Lung microvascular endothelial cell (primary cell): ENCODE measurements at places on chromosomes 1 and 21.

- no peak for DNase-seq
Measured at GRCh38 chr1:44594353-44594752, 79.9 kb downstream of the TMEM53 start.

GRCh38 chr1:235409042-235409820 is 42.0 kb downstream of the TBCE start:
- DNase-seq = no peak

- no peak for DNase-seq
Measured at GRCh38 chr1:245484176-245484575, 329.4 kb downstream of the KIF26B start.

- no peak for DNase-seq
Measured at GRCh38 chr1:89657886-89658285, 25.0 kb downstream of the LRRC8C start.

GRCh38 chr1:84360316-84360715 is 38.0 kb upstream of the DNASE2B start:
- no peak for DNase-seq

DNA sequence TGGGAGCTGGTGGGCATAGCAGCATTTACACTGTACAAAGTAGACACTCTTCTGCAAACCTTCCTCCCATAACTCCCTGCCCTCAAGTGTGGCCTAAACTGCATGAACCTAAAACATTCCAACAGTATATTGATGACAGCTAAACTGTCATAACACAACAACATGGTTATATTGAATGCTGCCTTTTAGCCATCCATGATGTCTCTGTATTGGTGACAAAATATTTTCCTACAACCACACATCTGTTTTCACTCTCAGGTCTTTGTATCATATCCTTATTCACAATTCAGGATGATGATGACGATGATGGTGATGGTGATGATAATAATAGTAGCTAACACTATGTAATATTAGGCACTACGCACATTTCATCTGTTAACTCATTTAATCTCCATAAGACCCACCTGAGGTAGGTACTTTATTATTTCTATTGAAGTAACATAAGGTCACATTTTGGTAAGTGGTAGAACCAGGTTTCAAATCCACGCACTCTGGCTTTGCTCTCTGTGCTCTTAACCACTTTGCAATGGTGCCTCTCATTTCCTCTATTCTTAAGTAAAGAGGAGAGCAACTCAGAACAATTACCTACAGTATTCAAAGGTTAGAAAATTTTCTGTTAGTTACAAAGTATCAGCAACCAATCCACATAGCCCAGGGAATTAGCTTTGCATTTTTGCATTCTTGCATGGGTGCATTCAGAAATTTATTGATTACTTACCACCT is 185.1 kb upstream of the LMO4 start:
- DNase-seq = no peak

DNA sequence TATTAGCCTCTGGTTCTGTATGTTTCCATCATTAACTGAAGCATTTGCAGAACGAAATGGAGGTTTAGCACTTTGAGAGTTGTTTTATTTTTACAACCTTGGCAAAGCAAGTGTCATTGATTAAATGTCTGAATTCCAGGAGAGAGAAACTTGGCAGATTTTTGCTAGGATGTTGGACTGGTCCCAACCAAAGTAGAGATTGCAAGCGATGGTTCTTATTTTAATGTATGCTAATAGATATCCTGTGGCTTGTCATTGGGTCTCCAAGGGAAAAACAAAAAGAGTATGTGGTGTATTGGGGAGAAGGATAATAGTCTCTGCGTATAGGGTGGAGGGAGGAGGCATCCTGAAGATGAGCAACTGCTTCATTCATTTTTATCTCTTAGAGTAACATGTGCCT is 457.2 kb upstream of the RUNX1 start:
- DNase-seq = no peak

- no peak for DNase-seq
Measured at GRCh38 chr1:47847763-47848162, 149.4 kb downstream of the TRABD2B start.

DNA sequence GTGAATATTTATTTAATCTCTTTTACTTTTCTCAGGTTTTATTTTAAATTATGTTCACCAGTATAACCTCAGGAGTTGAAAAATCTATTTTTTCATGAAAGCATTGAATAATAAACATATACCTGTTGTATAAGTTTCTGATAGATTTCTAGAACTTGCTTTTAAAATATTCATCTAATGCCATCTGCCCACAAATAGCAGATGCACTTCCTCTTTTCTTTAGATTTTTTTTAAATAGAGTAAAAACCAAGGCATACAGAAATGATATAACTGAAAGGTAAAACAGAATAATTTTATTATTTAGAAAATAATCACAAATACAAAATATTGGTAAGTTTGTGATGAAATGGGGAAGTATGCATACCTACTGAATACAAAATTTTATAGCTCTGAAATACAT is 130.7 kb upstream of the PRMT6 start:
- no peak for DNase-seq
